H9 (cell line): ENCODE measurements at places on chromosomes 1 and 21.

DNA sequence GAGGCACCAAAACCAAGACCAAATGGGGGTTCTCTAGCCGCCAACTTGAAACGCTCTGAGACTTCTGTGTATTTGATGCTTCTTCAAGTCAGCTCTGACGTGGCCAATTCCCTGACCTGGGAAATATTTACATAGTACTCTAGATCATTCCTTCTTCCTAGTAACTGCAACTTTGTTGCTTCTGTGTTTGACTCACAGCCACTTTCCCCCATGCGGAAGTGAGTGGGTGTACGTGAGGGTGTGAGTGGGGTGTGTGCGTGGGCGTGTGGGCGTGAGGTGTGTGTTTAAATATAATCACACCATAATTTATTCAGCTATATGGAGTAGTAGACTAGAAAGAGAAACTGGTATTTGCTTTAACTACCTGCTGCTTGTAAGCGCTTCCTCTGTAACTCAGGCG lies 111.0 kb downstream of the TAS1R2 start:
- no peak for DNase-seq

GRCh38 chr1:77976433-77977076 lies 2.3 kb downstream of the FUBP1 start:
- DNase-seq: no peak

DNA sequence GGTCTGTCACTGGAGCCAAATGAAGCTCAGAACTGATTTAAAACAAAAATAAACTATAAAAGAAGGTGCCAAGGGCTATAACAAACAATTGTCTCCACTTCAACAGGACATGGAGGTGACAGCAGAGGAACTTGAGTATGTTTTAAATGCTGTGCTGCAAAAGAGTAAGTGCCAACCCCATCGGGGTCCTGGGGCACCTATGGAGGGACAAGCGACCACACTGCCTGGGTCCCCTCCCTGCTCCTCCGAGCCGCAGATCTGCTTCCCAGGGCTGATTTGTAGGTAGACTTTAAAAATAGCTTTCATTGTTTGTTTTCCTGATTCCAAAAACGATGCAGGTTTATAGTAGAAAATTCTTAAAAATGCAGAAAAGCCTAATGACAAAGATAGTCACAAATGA lies 42.8 kb downstream of the CAPN9 start:
- no peak for DNase-seq

DNA sequence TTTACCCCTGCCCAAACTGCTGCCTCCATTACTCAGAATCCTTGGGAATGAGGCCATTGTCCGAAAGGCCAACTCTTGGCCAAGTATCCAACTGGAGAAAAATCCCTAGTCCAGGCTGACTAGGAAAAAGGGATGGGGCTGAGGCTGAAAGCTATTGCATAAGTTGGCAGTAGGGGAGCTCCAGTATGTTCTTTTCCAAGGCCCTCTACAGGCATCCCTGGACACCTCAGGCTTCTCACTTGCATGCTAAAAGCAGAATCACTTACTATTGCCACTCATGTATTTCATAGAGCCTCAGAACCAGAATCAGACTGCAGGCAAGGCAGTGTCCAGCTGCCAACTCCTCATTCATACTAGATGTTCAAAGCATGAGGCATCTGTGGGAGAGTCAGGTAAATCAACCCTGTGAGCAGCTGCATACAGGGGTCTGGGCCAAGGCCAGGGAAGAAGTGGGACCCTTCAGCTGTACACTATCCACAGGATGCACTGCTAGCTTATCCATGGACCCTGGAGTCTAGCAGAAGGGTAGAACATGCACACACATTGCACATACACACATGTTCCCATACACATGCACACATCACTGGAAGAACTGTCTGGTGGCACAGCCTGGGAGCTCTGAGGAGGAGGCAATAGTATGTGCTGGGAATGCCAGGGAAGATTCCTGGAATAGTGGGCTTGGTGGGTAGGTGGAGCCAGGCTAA lies 195.3 kb downstream of the C1orf94 start:
- DNase-seq: no peak

DNA sequence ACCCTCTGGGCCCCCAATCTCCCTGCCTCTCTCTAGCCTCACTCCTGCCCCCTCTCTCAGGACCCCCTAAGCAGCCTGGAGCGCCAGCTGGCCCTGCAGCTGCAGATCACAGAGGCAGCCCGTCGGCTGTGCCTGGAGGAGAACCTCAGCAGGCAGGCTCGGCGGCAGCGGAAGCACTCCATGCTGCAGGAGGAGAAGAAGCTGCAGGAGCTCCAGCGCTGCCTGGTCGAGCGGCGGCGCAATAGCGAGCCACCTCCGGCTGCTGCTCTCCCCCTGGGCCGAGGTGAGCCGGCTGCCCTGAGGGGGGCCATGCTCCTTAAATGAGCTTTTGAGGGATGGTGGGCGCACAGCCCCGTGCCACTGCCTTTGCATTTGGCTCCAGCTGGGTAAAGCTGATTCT lies 6.2 kb downstream of the INAVA start:
- DNase-seq: no peak

- no peak for DNase-seq
These were observed 14.5 kb downstream of the HHAT start for GRCh38 chr1:210342986-210343780.
